ENCODE measurements at places on chromosomes 2 and 18.

- DNase-seq: no peak
These were observed 7.4 kb downstream of the CYRIA start for GRCh38 chr2:16658076-16658739.

GRCh38 chr2:219461047-219461514 is 26.4 kb downstream of the SPEG start:
- DNase-seq: no peak

DNA sequence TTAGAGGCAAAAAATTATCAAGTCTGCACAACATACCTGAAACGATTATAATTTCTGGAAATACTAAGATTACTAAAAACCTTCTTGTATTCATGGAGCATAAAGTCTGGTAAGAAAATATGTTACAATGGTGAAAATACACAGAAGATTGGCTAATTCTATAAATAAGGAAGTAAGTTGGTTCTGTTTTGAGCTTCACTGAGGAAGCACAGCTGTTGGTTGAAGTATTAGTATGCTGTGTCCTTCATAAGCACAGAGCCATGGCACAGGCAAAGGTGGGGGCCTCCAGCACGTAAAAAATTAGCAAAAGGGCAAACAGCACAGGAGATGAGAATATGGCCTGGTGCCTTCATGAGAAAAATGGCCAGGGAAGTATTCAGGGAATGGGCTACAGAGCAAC is 40.4 kb upstream of the ANKRD62 start:
- DNase-seq: no peak

DNA sequence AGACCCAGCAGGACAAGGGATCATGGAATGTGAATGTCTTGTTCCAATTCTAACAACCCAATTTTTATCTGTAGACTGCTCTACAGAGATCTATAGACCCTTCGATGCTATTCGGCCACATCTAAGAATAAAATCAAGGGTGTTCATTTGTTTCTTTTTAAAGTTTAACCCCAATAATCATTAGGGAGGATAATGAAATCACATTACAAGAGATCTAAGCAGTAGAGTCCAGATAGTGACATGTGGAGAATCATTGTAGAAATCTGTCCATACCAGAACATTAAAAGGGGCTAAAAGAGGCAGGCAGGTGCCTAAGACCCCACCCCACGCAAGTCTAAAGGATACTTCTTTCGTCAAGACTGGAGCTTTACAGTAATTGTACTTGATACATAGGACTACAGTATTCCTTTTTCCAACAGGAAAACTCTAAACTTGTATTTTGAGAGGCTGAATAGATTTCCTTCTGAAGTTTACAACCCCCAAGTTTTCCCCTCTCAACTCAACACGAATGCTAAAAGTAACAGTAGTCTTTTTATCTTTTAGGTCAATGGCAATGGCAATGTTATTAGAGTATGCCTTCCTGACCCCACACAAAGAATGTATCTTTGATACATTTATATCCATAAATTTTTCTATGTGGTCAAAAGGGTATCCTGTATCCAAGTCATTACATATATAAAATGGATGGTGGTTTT is 183.7 kb downstream of the TCF4 start:
- DNase-seq: no peak

DNA sequence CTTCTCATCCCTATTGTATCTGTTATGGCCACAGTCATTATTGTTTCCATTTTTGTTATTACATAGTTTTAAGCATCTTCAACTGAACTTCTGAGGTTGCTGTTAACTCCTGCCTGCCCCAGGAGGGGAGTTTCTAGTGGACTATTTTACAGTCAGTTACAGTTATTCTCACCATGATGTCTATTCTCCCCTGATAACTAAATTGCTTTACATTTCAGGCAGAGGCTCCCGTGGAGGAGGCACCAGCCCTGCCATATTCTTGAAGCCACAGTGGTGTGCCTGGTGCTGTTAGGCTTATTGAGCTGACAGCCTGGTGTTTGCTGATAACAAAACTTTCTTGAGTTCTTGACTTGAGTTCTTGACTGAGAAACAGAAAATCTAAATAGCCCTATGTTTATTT is 256.4 kb downstream of the TFCP2L1 start:
- no peak for DNase-seq

DNA sequence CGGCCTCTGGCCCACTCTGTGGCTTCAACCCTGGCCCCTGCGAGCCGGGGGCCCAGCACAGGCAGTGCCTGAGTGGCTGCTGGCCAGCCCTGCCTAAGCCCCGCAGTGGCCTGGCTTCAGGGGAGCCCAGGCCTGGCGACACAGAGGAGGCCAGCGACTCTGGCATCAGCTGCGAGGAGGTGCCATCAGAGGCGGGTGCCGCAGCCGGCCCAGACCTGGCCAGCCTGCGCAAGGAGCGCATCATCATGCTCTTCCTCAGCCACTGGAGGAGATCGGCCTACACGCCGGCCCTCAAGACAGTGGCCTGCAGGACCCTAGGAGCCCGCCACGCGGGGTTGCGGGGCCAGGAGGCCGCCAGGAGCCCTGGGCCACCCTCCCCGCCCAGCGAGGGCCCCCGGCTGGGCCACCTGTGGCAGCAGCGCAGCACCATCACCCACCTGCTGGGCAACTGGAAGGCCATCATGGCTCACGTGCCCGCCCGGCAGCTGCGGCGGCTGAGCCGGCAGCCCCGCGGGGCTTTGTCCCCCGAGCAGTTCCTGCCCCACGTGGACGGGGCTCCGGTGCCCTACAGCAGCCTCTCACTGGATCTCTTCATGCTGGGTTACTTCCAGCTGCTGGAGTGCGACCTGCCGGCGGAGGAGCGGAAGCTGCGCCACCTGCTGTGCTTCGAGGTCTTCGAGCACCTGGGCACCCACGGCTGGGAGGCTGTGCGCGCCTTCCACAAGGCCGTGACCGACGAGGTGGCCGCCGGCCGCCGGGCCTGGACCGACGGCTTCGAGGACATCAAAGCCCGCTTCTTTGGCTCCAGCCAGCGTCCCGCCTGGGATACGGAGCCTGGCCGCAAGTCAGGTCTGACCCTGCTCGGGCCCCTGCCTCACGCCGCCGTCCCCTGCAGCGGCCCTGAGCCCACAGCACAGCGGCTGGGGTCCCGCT is 7.5 kb upstream of the KLHL30 start:
- no peak for DNase-seq

DNA sequence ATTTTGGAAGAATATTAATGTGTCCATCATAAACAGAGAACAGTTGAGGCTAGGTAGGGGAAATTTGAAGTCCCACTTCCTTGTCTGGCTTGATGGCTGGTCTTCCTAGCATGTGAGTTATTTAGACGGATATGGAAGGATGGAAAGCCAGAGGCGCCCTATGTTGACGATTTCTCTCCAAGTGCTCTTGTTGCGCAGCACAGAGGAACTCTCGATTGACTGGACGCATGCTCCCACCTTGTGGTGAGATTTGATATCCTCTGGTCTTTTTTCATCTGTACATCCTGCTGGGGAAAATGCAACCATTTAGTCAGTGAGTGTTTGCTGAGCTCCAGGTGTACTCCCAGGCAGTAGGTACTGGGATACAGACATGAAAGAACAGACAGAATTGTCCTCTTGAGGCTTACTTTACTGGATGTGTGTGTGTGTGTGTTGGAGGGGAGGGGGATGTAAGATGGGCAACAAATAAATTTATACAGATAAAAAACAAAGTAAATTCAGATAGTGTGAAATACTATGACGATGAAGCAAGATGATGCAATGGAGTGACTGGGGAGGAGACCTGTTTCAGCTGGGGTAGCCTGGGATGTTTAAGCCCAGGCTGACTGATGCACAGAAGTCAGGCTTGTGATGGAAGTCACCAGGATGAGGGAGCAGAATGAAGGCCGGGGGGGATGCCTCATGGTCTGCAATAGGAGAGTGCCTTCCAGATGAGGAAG is 137.2 kb downstream of the TRIM43 start:
- no peak for DNase-seq

- DNase-seq: no peak
These were observed 121.2 kb downstream of the ZAP70 start for GRCh38 chr2:97834610-97835009.

GRCh38 chr2:144498277-144498676 is 21.6 kb downstream of the ZEB2 start:
- DNase-seq: no peak

GRCh38 chr2:39492095-39492590 is 55.1 kb upstream of the MAP4K3 start:
- DNase-seq: no peak

DNA sequence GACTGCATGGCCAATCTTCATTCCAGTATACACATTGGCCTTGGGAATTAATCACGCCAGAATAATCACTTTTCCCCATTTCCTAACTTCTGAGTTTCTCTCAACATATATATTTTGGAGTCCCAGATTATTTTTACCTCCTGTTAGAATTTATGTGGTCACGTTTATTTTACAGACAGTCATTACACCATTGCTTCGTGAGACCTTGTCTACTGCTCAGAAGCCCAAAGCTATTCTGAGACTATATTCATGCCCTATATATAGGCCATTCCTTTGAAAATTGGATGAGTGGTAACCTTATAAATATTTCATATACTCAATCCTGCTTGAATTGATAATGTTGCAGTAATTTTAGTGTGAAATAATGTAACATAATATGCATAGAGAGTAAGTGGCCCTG is 610.0 kb upstream of the CDH2 start:
- no peak for DNase-seq

DNA sequence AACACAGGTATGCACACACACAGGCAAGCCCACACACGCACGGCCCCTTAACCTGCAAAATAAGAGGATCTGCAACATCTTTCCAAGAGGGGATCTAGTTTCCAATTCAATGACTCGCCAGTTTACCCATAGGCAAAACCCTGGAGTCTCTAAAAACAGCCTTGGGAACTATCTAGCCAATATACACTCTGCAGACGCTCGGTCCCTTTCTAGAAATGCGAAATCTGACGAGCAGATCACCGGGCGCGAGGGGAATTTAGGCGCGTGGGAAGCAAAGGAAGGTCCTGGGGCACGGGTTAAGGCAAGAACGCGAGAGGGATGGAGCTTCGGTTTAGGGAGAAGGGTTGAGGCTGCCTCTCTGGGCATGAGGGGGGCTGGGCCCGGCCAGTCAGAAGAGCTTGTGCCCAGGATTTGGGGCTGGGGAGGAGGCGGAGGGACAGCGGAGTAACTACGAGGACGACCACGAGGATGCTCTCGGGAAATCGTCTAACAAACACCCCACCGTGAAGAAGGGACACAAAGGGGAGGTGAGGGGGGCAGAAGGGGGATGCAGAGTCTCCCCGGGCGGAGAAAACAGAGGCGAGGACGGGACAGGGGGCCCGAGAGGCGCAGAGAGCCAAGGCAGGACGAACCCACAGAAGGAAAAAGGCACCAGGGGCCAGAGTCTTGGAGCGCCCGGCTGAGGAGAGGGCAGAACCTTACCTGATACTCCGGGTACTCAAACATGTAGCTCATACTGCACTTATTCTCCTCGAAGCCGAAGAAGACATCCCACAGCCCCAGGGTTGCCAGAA is 542 bp downstream of the PGAP1 start:
- no peak for DNase-seq

DNA sequence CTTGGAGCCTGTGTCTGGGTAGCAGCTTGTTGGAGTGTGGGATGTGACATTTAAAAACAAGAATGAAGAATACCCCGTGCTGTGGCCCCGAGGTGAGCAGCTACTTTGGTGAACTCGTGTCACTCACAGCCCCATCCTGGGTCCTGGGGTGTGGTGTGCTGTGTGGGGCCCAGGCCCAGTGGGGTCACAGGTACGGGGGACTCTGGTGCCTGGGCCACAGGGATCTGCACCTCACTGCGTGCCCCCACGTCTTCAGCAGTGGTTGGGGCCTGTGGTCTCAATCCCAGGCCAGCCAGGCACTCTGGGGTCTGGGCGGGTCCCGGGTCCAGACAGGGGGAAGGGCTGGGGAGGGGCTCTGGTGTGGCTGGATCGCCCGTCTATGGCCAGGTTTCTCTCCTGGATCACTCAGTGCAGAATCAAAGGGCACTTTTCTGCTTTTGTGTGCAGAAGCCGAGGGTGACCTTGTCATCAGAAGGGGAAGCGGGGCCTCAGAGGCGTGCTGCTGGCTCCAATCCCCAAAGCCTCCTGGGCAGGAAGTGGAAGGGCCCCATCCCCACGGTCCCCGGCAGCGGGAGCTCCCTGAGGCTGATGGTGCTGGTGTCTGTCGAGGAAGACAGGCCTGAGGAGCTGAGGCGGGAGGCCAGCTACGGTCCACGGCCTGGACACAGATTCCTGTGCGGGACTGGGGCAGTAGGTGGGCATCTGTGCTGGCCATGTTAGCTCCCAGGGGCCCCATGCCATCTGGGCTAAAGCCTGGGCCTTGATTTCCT is 1.4 kb downstream of the GPR35 start:
- no peak for DNase-seq

DNA sequence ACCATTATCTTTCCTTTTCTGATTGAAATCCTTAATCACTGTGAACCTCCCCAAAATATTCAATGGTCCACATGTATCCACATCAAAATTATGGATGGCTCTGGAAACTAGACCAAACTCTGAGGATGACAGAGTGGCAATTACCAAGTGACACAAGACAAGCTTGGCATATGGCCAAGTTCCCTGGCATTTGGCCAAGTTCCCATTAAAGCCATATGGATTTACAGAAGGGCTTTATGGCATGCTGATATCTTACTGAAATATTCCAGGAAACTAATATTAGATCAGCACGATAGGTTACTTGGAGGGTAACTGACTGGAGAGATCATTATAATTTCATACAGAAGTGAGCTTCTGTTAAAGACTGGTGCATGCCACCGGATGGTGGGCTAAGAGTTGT is 21.9 kb upstream of the CERS6 start:
- no peak for DNase-seq

GRCh38 chr2:232447638-232448303 is 8.2 kb upstream of the ALPI start:
- DNase-seq: no peak

DNA sequence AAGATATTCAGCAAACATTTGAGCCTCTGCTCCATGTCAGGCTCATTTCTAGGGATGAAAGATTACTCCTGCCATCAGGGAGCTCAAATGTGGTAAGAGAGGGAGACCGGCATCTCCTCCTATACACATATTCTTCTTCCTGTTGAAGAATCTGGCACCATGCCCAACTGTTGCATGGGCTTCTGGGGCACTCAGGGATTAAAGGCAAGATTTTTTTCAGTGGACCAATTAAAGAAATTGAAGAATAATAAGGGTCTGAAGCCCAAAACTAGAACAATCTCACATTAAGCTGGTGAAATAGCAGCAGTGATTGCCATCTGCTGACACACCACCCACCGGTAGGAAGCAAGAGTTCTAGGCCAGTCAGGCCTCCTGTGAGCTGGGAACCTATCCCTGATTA is 145.4 kb upstream of the LYPD6 start:
- DNase-seq: no peak
